GM23338 (cell line): ENCODE measurements at places on chromosomes 12 and 14. TPM values are rescaled to one million over a fixed set of nuclear protein-coding genes. Genes with fewer than 3 reads are reported as not detected.

DNA sequence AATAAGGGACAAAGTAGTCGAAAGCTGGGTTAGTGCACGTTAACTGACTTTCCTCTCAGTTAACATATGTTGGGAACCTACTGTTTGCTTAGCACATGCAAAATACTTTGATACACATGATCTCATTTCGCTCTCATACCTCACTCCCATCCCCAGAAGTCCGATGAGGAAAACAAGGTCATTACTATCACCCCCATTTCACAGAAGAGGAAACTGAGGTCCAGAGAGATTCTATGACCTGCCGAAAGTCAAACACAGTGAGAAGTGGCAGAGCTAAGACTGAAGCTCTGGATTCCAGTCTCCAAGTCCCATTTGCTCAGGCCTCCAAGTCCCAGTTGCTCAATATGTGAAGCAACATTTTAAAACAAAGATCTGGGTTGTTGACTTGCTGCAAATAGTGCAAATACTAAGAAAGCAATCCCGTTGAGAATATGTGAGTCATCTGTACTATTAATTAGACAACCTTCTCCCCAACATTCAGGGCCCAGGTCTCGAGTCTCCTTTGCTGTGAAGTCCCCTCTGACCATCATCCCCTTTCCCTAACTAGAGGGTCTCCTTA, 170.6 kb upstream of the PWP1 start:
- H3K27me3 ChIP-seq = no peaks in the 10 kb centered on the region
- H3K4me3 ChIP-seq = no peak overlapping the region
- no peak overlapping the region for H3K27ac ChIP-seq
- no peaks in the 10 kb centered on the region for H3K4me1 ChIP-seq

The FGF23 gene
- 0.23 and 0.56 TPM in 2 replicates for total RNA-seq

The ANKRD33 gene
- total RNA-seq = 0.27 and 1.7 TPM in 2 replicates

DNA sequence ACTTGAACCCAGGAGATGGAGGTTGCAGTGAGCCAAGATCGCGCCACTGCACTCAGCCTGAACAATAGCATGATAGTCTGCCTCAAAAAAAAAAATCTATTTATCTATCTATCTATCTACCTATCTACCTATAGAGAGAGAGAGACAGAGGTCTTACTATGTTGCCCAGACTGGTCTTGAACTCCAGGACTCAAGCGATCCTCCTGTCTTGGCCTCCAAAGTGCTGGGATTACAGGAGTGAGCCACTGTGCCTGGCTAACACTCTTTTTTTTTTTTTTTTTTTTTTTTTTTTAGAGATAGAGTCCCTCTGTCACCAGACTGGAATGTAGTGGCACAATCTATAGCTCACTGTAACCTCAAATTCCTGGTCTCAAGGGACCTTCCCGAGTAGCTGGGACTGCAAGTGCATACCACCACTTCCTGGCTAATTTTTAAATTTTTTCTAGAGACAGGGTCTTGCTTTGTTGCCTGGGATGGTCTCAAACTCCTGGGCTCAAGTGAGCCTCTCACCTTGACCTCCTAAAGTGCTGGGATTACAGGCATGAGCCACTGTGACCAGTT, 1.9 kb downstream of the FAM186A start:
- no peaks in the 10 kb centered on the region; the same call in 1 of the 2 replicates for H3K4me1 ChIP-seq
- H3K27ac ChIP-seq = no peak overlapping the region
- DNase-seq = no peak
- no peaks in the 10 kb centered on the region for H3K36me3 ChIP-seq
- no peak overlapping the region for H3K4me3 ChIP-seq
- no peaks in the 10 kb centered on the region for H3K27me3 ChIP-seq

The VPS29 gene
- 39.1 and 82.1 TPM in 2 replicates for total RNA-seq

- H3K36me3 ChIP-seq = no peaks in the 10 kb centered on the region
- no peak overlapping the region for H3K27ac ChIP-seq
- H3K4me3 ChIP-seq = no peak overlapping the region
- H3K4me1 ChIP-seq = peaks cover 13% of the 10 kb centered on the region; the same call in 1 of the 2 replicates
- peak; percentile 14 for DNase-seq
- H3K27me3 ChIP-seq = no peaks in the 10 kb centered on the region
Measured at GRCh38 chr12:16187660-16188059, 89.8 kb downstream of the SLC15A5 start.

GRCh38 chr12:37666069-37666781, 650.3 kb upstream of the ALG10B start:
- H3K27ac ChIP-seq = no peak overlapping the region
- no peak overlapping the region for H3K4me3 ChIP-seq
- H3K4me1 ChIP-seq = no peaks in the 10 kb centered on the region
- no peak for DNase-seq
- H3K27me3 ChIP-seq = no peaks in the 10 kb centered on the region
- 0 out of 2 replicates have a peak, but pooled peaks cover 6% of the 10 kb centered on the region for H3K36me3 ChIP-seq

The OR8S1 gene
- total RNA-seq = not detected in 2 replicates

The KCNC2 gene
- total RNA-seq = 0.10 TPM in 1 of 2 replicates, not detected in the other

The SMCO2 gene
- not detected in 2 replicates for total RNA-seq
